ENCODE measurements at places on chromosomes 4 and X.

DNA sequence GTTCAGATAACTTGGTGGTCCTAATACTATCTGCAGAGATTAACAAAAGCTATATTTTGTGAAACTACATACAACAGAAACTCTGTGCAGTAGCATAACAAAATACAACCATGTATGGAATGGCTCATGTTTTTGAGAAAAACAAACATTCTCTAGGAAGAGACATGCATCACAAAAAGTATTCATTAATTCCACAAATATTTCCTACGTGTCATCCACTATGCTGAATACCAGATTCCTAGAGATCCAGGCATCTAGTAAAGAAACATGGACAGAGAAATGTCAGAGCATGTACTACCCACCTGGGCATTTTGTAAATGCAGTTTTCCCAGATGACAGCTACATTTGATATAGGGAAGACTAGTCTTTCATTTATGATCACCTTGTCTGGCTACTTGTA, 248.1 kb downstream of the OPHN1 start:
- DNase-seq = no peak

DNA sequence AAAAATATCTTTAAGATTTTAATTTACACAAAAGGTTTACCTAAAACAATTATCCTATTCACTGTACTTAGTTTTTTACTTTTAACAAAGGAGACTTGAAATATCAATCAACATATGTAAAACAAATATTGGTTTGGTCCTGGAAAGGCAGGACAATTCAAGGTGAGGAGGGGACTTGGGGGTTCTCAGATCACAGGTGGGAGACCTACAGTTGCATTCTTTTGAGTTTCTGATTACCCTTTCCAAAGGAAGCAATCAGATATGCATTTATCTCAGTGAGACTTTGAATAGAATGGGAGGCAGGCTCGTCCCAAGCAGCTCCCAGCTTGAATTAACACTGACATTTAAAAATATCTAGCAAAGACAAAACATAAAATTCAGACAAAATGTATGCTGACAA, 1917.3 kb downstream of the C4orf33 start:
- DNase-seq = no peak

DNA sequence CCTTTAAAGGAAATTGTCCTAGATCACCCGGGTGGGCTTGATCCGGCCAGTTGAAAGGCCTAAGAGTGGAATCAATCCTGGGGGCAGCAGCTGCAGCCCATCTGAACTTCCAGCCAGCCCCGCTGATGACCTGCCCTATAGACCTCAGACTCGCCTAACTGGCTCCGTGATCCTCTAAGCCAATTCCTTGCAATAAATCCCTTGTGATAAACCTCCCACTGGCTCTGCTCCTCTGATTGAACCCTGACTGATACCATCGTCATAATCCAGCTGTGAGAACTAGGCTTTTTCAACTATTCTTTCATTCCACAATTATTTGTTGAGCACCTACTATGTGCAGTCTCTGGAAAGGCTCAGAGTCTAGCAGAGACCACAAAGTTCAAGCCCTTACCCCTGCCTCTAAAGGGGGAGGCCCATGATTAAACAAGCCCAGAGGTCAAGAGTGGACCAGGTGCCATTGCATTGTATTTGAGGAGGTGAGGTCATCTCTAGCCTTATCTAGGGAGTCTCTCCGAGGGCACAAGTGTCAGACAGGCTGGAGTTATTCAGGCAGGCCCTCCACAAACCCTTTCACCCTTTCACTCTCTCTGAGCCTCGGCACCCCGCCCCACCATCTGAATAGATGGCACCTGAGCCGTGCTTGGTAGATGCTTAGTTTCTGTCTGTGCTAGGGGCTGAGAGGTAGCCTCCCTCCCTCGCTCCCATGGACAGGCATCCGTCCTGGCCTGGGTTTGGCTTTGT, 20.5 kb upstream of the GPR78 start:
- no peak for DNase-seq

GRCh38 chr4:85995361-85995760, 364.5 kb downstream of the MAPK10 start:
- DNase-seq = no peak

- DNase-seq = no peak
Observed at GRCh38 chrX:27728291-27728690, 79.5 kb upstream of the MAGEB10 start.

Data from CD8-positive, alpha-beta T cell (primary cell).